Fibroblast of skin of right quadriceps (primary cell): ENCODE measurements at places on chromosomes 1 and 21.

DNA sequence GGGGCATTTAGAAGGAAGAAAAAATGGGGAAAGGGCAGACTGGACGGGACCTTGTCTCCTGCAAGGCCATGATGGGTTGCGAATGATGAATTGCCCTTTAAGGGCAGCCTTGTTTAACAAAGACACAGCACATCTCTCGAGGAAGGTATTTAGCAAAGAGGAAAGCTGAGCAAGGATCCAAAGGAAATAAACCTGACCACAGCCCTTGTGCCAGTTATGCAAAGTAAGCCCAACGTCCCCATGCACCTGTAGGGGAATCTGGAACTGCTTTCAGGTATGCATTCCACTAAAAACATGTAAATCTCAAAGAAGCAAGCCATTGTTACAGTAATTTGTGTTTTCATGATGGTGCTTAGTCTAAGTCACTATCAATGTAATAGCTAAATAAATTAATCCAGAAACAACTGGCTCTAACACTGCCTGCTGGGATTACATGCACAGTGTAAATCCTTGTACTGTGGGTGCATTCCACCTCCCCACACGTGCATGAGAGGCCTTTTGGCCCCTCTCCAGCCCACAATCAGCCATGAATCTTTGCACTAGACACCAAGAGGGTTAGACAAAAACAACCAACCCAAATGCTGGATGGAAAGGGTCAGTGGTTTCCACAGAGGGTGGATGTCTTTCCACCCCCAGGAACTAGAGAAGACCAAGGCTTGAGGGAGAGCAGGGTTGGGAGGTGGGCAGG lies 228.8 kb upstream of the KAZN start:
- DNase-seq: peak; percentile 46

DNA sequence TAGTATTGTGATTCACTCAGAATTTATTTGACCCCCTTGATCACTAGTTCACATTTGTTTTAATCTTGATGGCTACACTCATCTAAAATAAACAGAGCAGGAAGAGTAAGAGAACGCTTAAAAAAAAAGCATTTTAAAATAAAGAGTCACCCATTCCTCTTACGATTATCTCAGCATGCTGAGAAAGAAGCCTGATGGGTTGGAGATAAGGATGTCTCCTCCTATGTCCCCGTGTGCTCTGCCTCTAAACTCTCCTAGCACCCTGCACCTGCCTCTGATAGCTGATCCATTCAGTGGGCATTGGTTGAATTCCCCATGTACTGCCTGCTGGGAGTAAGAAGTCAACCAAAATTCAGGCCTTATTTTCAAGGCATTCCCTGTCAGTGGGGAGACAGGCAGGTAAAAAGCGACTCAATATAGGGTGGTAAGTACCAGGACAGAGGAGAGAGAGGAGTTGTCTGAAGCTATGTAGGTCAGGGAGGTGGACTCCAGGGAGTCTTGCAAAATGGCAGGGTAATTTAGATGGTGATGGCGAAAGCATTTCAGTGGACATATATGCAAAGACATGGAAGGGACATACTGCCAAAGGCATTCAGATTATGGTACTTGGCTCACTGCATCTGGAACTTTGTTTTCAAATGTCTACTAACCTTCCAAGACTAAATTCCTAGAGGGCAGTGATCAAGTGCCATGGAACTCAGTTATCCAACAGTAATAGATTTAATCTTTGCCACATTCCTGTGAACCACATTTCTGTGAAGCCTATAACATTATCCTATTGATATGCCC lies 18.4 kb downstream of the ELAVL4 start:
- DNase-seq: no peak

DNA sequence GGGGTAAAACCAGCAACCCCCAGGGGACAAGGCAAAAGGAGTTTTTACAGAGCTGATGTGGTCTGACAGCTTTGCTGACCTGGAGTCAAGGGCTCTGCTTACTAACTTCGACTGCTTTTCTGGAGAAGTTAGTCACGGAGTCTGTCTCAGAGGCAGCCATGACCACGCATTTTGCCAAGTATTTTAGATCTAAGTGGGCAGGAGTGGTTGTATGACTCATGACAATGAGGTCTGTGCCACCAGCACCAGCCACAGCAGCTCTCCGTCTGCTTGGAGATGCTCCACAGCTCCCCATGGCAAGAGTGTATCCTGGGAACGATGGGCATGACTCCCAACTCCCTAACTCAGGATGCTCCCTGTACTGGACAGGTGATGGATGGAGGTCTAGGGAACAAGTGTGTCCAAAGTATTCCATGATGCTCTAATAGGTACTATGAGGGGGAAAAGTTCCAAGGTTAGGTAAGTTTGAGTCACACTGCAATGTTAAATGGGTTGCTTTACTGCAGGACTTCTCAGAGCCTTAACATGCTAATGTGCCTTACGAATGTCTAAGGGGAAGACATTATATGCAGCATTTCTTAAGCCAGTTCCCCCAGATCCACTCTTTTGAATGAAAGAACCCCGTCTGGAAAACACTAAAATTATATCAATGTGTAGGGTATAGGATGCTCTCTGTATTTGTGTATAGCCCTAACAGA lies 359.0 kb downstream of the HHAT start:
- DNase-seq: peak; percentile 5

DNA sequence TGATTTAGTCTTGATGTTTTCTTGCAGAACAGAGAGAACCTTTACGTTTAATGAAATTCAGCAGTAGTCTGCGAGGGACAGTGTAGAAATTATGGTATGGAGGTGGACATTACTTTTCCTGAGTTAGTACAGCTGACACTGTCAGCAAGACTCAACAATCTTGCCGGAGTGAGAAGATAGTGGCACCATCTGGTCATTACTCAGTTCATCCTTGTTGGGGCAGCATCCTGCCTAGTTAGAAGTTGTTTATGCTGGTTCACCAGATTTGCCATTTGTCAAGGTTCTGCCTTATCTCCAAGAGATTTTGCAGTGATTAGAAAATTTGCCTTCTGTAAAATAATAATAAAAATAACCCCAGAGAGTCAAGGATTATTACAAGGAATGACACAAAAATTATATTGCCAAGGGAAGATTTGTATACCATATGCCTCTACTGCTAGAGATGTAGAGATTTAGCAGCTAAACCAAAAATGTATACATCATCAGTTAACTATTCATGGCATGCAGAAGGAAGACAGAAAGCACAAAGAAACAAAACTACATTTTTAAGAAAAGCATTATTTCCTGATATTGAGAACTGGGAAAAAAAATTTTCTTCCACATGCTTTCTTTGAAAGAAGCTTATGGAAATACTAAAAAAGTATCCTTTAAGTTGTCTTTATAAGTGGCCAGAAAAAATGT lies 1967.4 kb downstream of the NCAM2 start:
- DNase-seq: peak; percentile 44
